Activated CD8-positive, alpha-beta T cell treated with anti-CD3 and anti-CD28 coated beads for 36 hours (primary cell): ENCODE measurements at places on chromosomes 5 and 9.
A peak's percentile ranks its signal among the peaks of the same experiment; 100 is the strongest.

- no peak for DNase-seq
These were observed 134.5 kb upstream of the SEMA6A start for GRCh38 chr5:116709082-116709481.

- peak; percentile 85 for DNase-seq
These were observed 11.1 kb upstream of the AQP3 start for GRCh38 chr9:33458444-33458843.

DNA sequence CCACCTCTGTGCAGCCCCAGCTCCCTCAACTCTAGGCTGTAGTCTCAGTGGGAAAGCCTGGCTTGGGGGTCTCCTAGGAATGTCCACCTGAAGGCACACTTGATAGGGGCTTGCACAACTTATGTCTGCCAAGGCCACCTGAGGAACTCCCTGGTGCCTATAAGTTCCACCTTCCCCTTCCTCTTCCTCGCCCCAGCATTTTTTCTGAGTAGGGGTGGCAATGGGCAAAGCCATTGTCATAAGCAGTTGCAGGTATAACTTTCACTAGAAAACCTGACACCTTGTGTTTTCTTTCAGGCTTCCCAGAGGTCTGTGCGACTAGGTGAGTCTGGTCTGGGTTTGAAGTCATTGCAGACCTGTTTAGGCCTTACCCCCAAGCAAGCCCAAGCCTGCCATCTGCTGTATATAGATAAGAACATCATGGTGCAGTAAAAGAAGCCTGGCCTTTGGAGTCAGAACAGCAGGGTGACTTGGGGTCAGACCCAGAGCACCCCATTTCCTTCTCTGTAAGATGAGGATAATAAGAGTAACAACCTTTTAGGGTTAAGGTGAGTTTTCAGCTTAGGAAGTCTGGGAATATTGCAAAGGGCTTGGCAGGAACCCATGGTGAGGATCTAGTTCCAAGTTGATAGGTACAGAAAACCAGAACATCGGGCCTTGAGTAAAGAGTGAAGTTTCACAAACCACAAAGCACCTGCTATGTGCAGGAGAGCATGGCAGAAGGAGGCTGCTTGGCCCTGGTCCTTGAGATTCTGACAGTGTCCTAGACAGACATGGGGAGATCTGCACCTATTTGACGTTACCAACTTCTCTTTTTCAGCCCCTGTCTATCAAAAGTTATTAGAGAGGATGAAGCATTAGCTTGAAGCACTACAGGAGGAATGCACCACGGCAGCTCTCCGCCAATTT lies 33.8 kb downstream of the TGFBI start:
- DNase-seq = peak; percentile 34

DNA sequence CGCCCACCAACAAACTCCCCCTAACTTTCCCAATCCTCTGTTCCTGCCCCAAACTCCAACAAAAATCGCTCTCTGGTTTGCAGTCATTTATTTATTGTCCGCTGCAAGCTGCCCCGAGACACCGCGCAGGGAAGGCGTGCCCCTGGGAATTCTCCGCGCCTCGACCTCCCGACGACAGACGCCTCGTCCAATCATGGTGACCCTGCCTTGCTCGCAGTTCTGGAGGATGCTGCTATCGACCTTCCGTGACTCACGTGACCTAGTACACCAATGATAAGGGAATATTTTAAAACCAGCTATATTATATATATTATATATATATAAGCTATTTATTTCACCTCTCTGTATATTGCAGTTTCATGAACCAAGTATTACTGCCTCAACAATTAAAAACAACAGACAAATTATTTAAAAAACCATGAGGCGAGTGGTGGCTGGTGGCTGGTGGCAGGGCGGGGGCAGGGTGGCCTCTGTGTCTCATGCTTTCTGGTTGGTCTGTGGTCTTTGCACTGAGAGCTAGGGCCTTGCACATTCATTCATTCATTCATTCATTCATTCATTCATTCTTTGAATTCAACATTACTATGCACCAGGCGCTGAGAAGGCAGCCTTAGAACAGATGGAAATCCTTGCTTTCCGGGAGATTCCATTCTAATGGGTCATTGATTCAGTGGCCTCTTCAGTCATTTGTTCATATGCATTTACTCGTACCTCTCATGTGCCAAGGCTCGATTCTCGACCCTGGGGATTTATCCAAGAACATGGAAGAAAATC lies 37.9 kb downstream of the FGF18 start:
- DNase-seq = no peak

DNA sequence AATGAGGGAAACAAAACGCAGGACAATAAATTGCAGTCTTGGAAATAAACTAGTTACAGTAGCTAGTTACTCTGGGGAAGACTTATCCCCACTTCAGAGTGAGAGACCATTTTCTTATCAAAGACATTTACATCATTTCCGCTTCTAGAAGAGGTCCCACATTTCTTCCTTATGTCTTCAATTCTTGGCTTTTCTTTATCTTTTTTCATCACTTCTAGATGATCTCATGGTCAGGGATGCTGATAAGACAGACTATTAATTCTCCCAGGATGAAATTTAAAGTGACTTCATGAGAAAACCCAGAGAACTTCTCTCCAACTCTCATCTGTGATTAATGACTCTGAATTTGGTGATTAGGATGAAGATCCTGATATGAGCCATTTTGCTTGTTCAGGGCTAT lies 229.1 kb downstream of the MTRR start:
- DNase-seq = no peak

DNA sequence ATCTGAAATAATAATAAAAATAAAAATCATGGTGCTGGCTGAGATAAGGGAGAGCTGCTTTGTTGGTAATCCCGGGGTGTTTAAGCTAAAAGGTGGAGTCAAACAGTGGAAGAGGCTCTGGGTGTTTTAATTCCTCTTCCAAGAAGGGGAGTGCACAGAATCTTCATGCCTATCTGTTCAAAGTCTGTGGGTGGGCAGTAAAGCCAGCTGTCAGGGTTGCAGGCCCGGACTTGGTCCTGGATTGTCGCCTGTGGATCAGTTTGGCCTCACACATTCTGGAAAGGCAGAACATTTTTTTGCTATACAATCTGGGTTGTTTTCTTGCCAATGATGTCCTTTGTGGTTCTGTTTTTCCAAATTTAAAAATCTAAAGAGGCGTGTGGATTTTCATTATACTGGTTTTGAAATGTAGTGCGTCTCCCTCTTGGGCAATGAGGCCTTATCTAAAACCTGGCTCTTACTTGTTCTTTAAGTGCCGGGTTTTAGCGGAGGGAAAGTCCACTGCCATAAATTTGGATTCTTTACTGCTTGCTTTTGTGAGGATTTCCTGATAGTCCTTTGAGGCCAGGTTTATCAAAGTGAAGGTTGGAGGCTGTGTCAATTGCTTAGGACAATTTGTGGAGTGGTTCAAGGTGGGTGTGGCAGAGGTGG lies 5.8 kb downstream of the ANKDD1B start:
- DNase-seq = no peak

DNA sequence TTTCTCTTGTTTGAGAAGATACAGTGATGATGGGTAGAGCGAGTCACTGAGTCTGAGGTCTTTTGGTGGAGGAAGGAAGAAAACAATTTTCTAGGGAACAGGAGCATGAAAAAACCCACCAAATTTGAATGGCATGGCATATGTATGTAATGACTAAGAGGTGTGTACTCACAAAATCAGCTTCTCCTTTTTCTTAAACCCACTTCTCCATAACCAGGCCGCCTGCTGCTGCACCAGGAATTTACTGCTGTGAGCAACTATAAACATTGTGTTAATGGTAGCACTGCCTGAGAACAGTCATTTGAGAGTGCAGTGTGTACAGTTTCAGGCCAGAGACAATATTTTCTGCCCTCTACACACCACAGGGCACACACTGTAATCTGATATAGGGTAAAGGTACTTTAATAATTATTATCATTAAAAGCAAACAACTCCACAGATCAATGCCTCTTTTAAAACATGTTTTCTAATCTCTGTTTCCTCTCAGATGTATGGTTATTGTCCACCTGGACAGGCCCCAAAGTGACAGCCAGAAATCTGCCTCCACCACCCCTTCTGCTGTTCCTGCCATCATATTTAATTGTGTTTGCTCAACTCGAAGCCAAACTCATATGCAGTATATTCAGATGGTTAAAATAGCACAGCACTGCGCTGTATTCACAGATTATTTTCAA lies 241.6 kb downstream of the KIAA0825 start:
- no peak for DNase-seq

GRCh38 chr5:181190711-181191525 lies 14.1 kb downstream of the TRIM7 start:
- DNase-seq = peak; percentile 62

- no peak for DNase-seq
These were observed 90.8 kb downstream of the LNPEP start for GRCh38 chr5:97026721-97027120.

GRCh38 chr9:86282979-86283535 lies 719 bp upstream of the ISCA1 start:
- no peak for DNase-seq

DNA sequence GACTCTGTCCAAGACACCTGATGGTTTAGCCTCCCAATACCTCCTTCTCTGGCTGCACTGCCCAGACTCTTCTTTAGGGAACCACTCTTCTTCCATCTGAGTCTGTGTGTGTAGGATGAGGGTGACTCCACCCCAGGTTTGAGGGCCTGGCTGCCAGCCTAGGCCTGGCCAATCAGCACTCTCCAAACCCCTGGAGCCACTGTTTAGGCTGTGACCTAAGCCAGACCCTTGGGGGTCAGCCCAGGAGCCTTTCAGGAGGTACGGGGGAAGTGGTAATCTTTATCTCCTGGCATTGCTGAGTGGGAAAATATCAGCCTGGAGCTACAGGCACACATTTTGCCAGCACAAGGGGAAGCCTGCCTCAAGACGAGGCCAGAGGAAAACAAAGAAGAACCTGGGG lies 6.2 kb upstream of the ERGIC1 start:
- DNase-seq = no peak

DNA sequence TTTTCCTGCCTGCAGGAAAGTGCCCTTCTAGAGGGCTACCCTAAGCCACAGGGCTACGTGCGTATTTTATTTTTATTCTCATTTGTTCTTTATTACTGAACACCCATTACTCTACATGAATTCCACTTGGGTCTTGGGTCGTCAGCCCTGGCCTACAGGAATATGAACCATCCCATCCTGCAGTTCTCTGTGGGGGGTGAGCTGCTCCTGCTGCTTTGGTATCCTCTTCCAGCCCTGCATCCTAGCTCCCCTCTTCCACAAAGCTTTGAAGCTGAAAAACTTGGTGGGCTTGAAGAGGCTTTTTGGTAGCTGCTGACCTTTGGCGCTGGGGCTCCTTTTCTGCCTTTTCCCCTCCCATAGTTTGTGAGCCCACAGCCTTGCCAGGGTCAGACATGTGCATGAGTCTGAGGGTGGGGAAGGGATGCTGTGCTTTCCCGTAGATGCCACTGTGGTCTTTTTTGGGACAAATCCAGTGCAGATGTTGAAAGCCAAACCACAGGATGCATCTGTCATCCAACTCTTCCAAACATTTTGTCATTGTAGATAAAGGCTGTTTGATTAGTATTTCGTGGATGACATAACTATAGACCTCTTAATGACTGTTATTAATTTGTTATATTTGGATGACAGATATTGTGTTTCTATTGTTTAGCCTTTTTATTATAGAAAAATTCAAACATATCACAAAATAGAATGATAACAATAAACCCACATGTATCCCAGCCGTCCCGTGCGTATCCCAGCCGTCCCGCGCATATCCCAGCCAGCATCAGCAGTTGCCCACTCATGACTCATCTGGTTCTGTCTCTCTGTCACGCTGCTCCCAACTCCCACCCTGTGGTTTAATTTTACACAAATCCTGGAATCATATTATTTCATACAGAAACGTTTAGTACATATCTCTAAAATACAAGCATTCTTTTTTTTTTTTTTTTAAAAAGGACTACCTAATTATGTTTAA lies 43.9 kb downstream of the SLC46A2 start:
- no peak for DNase-seq

DNA sequence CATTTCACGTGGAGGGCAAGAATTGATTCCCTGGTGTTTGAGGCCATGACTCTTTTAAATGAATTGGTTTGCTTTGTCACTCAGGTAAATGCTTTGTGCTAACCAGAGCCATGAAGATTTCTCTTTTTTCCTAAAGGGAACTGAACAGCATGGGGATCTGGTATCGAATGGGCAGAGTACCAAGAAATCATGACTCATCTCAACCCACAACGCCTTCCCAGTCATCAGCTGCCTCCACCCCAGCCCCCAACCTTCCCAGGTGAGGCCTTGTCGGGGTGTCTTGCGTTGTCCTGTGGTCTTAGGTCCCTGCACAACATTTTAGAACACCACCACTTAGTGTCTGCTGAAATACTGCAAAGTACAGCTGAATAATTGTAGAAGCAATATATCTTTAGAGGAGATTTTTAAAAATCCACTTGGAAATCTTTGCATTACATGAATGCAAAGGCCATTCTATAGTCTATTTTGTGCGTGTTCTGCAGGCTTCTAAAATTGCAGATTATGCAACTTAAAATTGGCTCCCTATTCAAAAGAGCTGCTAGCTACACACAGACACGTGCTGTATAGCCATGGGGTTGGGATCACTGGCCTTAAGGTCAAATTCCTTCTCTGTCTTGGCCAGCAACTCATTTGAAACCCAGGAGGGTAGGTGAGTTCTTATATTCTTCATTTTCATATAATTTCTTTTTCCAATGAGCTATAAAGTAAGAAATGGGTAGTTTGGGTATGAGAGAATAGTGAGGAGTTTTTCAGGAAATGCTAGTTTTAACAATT lies 69.0 kb downstream of the MVB12B start:
- DNase-seq = peak; percentile 25

DNA sequence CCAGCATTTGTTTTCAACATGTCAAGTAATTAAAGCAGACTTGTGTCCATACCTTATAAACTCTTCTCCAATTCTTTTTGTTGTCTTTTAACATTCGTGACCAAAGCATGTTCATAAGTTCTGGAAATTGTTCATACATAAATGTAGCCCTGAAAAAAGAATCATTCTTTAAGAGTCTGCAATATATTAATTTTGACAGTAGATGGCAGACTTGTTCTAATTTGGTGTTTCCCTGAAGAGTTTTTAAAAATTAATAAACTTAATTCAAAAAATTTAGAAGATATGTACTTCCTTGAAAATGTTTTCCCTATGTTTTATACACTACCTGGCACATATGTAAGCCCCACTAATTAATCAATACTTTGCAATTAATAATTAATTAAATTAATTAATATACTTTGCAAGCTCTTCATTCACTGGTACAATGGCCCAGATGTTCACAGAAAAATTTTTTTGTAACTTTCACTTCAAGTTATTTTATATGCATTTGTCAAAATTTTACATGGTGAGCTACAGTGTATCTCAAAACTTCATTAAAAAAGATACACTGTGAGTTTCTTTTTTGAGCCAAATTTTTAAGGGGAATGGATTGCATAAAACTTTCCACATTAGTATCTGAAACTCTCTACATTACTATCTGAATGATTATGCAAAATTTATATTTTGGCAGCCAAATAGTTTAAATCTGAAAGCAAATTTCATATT lies 42.1 kb downstream of the CLINT1 start:
- no peak for DNase-seq
